ENCODE measurements at places on chromosomes 6 and 20. TPM values are rescaled to one million over a fixed set of nuclear protein-coding genes. Genes with fewer than 3 reads are reported as not detected.

DNA sequence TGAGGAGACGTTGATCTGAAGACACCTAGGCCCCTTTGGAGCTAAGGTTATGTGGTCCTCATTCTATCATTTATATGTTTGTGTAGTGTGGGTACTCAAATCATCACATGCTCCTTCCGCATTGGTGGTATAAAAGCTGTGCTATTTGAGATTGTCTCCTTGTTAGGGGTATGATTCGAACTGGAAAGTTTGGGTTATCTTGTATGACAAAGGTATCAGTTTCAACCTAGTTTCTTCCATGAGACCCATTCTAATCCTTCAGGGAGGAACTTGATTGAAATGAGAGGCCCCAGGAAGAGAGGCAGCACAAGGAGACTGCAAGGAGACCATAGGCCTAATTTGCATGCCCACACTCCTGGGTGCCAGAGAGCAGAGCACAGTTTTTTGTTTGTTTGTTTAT lies 104.2 kb upstream of the TIAM2 start:
- no peaks in the 10 kb centered on the region for H3K36me3 ChIP-seq
- no peak for DNase-seq
- H3K4me3 ChIP-seq: no peak overlapping the region
- no peak overlapping the region for H3K27ac ChIP-seq
- no peaks in the 10 kb centered on the region for H3K27me3 ChIP-seq

GRCh38 chr20:63009988-63010769 lies 3.4 kb upstream of the BHLHE23 start:
- DNase-seq: peak; percentile 13
- no peaks in the 10 kb centered on the region for H3K36me3 ChIP-seq
- no peaks in the 10 kb centered on the region for H3K4me1 ChIP-seq
- peaks cover 81% of the 10 kb centered on the region for H3K27me3 ChIP-seq

SRMS gene
- not detected for total RNA-seq

GRCh38 chr20:47656318-47656717 lies 129.0 kb downstream of the SULF2 start:
- no peak for DNase-seq
- peaks cover 5% of the 10 kb centered on the region for H3K4me1 ChIP-seq
- no peaks in the 10 kb centered on the region for H3K27me3 ChIP-seq
- peaks cover 35% of the 10 kb centered on the region for H3K36me3 ChIP-seq

CYB5R4 gene
- total RNA-seq: 5.2 TPM

DNA sequence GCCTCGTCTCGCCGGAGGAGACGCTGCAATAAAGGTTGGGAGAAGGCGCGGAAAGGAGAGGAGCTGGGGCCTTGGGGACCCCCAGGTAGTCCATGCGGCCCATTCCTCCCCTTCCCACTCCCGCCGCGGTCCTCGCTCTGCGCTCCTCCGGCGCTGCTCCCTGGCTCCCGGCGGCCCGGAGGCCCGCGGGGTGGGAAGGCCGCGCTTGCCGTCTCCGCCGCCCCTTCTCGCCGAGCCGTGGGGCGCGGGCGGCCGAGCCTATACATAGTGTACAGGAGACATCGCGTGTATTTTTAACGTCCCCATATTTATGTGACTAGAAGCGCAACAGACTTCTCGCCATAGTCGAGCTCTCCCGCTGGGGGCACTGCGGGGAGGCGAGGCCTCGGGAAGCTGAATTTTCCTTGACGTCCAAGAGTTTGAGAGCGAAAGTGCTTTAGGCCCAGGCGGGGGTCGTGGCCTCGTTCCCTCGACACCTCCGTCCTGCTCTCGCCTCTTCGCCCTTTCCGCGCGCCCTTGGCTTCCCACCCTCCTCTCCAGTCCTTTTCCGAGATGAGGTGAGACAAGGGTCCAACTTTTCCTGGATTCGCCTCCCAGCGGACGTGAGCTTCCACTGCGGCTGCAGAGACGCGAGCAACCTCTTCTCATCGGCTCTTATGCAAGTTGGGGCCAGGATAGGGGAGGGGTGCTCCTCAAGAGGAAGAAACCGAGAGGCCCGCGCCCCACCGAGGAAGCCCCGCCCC lies 29.0 kb downstream of the SLC12A5 start:
- H3K4me1 ChIP-seq: no peaks in the 10 kb centered on the region
- H3K4me3 ChIP-seq: no peak overlapping the region
- H3K36me3 ChIP-seq: peaks cover 22% of the 10 kb centered on the region
- peak; percentile 65 for DNase-seq

DNA sequence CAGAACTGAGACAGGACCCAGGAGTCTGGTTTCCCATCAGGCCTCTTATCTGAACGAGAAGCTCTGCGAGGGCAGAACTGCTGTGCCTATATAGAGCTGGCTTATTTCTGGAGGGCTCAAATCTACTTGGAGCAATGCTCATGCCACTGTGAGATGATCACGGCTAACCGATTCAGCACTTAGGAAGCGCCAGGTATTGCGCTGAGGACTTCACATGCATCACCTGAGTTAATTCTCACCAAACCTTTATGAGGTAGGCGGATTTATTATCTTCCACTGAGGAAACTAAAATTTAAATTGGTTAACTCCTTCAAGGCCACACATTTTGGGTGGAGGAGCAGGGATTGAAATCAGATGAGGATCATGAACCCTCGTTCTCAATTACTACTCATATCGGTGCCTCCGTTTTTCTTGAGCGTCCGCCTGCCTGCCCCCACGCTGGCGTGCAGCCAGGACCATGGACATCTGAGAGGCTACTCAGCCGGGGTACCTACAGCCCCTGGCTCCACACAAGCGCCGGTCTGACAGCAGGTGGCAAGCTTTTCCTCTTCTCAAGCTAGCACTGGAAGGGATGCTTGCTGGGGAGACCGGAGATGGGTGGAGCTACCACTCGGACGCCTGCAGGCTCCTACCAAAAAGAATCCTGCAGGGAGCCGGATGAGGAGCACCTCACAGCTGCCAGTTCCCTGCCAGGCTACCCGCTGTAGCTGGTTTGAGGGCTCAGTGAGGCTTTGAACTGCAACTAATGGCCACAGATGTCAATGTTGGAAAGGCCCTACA lies 1.0 kb upstream of the PCIF1 start:
- peak overlapping the region; percentile 68 for H3K4me3 ChIP-seq
- H3K27me3 ChIP-seq: no peaks in the 10 kb centered on the region
- H3K36me3 ChIP-seq: peaks cover 5% of the 10 kb centered on the region
- H3K27ac ChIP-seq: peak overlapping the region; percentile 99
- H3K4me1 ChIP-seq: peaks cover 4% of the 10 kb centered on the region
- DNase-seq: peak; percentile 80

C6orf15 gene
- total RNA-seq: not detected

OXT gene
- total RNA-seq: not detected

XKR7 gene
- 0.04 TPM for total RNA-seq

SIRPB1 gene
- total RNA-seq: not detected

DNA sequence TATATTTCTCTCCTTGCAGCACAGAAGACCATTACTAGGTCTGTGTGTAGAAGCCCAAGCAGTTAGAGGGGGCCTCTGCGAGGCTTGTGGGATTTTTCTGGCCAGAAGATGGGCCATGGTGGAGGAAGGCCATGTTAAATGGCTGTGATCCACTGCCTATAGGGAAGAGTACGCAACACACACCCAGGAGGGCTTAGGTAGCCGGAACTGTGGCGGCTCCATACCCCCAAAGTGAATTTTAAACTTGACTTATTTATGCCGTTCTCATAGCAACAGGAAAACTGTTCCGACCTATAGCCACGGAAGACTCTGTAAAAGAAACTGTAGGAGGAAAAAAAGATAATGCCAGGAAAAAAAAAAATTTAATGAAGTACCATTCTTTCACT lies 69.5 kb downstream of the SLX4IP start:
- no peak overlapping the region for H3K4me3 ChIP-seq
- no peaks in the 10 kb centered on the region for H3K4me1 ChIP-seq
- DNase-seq: no peak
- H3K27ac ChIP-seq: no peak overlapping the region

GRCh38 chr6:107673076-107673494 lies 151.0 kb downstream of the SCML4 start:
- DNase-seq: no peak
- no peak overlapping the region for H3K4me3 ChIP-seq
- no peak overlapping the region for H3K27ac ChIP-seq
- no peaks in the 10 kb centered on the region for H3K27me3 ChIP-seq
- no peaks in the 10 kb centered on the region for H3K36me3 ChIP-seq
- H3K4me1 ChIP-seq: no peaks in the 10 kb centered on the region

GRCh38 chr20:37593710-37594109 lies 66.0 kb upstream of the BLCAP start:
- no peak overlapping the region for H3K27ac ChIP-seq
- DNase-seq: no peak
- H3K4me3 ChIP-seq: no peak overlapping the region
- no peaks in the 10 kb centered on the region for H3K36me3 ChIP-seq
- H3K4me1 ChIP-seq: peaks cover 5% of the 10 kb centered on the region

- peak; percentile 89 for DNase-seq
- H3K4me3 ChIP-seq: no peak overlapping the region
- no peaks in the 10 kb centered on the region for H3K36me3 ChIP-seq
- H3K27ac ChIP-seq: no peak overlapping the region
These were observed 126.8 kb downstream of the ALDH8A1 start for GRCh38 chr6:134822920-134823709.

TFB1M gene
- 14.8 TPM for total RNA-seq

WDR46 gene
- 34.8 TPM for total RNA-seq

SNAI1 gene
- total RNA-seq: 13.4 TPM

SPDEF gene
- 0.42 TPM for total RNA-seq

FOXA2 gene
- not detected for total RNA-seq

EFCAB8 gene
- total RNA-seq: not detected

GRCh38 chr6:73696966-73697655 lies 1.1 kb downstream of the CD109 start:
- no peak overlapping the region for H3K27ac ChIP-seq
- no peaks in the 10 kb centered on the region for H3K4me1 ChIP-seq
- H3K36me3 ChIP-seq: no peaks in the 10 kb centered on the region
- DNase-seq: no peak

- no peak overlapping the region for H3K4me3 ChIP-seq
- no peaks in the 10 kb centered on the region for H3K4me1 ChIP-seq
- H3K27me3 ChIP-seq: peaks cover 44% of the 10 kb centered on the region
- no peaks in the 10 kb centered on the region for H3K36me3 ChIP-seq
- no peak for DNase-seq
These were observed 81.3 kb upstream of the BHLHE23 start for GRCh38 chr20:63087872-63088680.

GRCh38 chr6:33126101-33126714 lies 50.4 kb downstream of the HLA-DPB1 start:
- peak; percentile 75 for DNase-seq
- no peaks in the 10 kb centered on the region for H3K27me3 ChIP-seq
- H3K27ac ChIP-seq: no peak overlapping the region
- H3K4me1 ChIP-seq: no peaks in the 10 kb centered on the region
- no peaks in the 10 kb centered on the region for H3K36me3 ChIP-seq
- H3K4me3 ChIP-seq: no peak overlapping the region

KIF25 gene
- 1.6 TPM for total RNA-seq

PROCR gene
- 8.2 TPM for total RNA-seq

FOXQ1 gene
- not detected for total RNA-seq

DNA sequence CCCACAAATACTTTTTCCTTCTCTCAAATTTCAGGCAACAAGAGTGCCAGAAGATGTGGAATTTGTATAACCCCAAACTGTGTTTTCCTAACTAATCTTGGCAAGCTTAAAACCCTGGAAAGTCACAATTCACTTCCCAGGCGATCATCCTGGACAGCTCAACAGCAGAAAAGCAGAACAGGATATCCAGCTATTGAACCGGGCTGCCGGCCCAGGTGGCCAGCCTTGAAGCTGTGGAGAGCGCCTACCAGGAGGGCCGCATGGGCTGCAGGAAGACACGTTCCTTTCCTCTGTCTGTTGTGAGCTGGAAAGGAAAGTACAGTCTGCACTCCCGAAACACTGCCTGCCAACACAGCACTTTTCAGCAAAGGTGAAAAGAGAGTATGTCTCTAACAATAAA lies 719.7 kb upstream of the MARCKS start:
- H3K36me3 ChIP-seq: no peaks in the 10 kb centered on the region
- H3K4me3 ChIP-seq: no peak overlapping the region
- H3K27me3 ChIP-seq: no peaks in the 10 kb centered on the region
- DNase-seq: peak; percentile 37
- H3K4me1 ChIP-seq: no peaks in the 10 kb centered on the region
- no peak overlapping the region for H3K27ac ChIP-seq

DNA sequence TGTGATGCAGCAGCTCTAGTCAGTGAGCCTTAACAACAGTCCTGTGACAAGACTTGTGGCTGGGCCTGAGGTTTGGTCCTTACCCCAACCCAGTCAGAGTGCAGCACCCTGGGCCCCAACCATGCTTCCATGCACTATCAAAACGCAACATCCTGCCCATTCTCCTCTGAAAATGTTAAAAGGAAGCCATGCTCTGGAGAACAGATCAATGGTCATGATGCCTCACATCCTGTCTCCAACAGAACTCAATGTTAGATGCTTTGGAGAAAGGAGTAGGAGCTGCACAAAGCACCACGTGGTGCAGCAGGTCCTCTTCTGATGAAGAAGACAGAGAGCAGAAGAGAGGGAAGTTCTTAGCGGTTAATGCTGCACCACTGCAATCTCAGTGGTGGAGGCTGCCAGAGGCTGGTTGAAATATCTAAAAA lies 41.9 kb downstream of the TRAM2 start:
- no peak overlapping the region for H3K4me3 ChIP-seq
- no peak for DNase-seq
- no peak overlapping the region for H3K27ac ChIP-seq
- H3K4me1 ChIP-seq: no peaks in the 10 kb centered on the region

MCHR2 gene
- total RNA-seq: not detected

CTCFL gene
- total RNA-seq: 0.09 TPM

GRCh38 chr6:72704979-72705378 lies 83.1 kb downstream of the KCNQ5 start:
- DNase-seq: peak; percentile 21
- peaks cover 20% of the 10 kb centered on the region for H3K4me1 ChIP-seq
- no peak overlapping the region for H3K27ac ChIP-seq
- H3K27me3 ChIP-seq: no peaks in the 10 kb centered on the region

DNA sequence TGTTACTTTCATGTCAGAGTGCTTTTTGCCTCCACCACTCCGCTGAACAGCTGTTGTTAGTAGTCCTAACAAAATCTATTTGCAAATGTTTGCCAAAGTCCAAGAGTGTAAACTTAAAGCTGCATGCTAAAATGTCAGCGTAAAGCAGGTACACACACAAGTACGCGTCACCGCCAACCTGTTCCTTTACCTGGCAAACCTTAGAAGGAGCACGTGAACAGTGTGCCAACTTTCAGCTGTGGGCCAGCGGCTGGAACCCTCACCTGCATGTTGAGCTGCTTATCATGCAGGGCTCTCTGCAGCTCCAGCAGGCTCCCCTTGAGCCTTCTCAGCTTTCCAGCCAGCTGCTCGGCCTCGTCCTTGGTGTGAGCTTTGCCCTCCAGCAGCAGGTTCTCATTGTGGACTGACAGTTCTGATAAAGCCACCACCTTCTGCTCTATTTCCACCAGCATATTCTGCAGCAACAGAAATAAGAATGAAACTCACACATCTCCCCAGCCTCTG lies 359.3 kb downstream of the SYNE1 start:
- peaks cover 6% of the 10 kb centered on the region for H3K4me1 ChIP-seq
- H3K4me3 ChIP-seq: no peak overlapping the region
- H3K27ac ChIP-seq: peak overlapping the region; percentile 49
- no peaks in the 10 kb centered on the region for H3K27me3 ChIP-seq

GRCh38 chr20:59318201-59318790 lies 17.9 kb downstream of the EDN3 start:
- no peak overlapping the region for H3K27ac ChIP-seq
- no peaks in the 10 kb centered on the region for H3K4me1 ChIP-seq
- DNase-seq: no peak

SLC44A4 gene
- not detected for total RNA-seq

All from cardiac muscle cell (in vitro differentiated cells and primary cell).